ENCODE measurements at places on chromosomes 16 and 17.

DNA sequence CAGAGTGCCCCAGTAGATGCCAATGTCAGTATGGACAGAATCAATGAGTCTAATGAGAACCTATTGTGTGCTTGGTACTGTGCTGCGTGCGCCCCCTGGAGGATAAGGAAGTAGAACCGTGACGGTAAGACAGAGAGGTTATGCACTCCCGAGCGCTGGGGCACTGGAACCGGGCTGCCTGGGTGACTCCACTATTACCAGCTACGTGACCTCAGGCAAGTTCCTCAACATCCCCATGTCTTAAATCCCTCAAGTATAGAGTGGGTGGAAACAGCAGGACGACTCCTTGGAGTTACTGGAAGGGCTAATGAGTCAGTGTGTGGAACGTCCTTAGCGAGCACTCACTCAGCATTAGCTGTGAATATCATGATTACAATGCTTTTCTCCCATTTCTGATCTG, 16.2 kb downstream of the CHST4 start:
- DNase-seq: no peak

DNA sequence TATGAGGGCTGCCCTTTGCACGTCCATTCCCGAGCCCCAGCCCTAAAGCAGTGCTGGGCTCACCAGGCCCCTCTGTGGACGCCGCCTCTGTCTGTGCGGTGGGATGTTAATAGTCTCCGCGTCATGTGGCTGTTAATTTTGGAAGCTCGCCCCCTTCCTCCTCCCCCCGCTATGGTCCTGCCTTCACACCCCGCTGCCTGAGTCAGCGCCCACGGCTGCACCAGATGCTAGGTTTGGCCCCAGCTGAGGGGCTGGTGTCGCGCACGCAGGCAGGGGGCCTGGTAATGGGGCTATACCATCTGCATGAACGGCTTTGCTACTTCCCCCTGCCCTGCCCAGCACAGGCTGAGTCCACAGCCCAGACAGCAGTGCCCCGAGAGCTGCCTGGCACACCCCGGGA, 4.1 kb upstream of the SSTR5 start:
- no peak for DNase-seq

GRCh38 chr17:7590743-7591142, 849 bp upstream of the SOX15 start:
- DNase-seq: no peak

DNA sequence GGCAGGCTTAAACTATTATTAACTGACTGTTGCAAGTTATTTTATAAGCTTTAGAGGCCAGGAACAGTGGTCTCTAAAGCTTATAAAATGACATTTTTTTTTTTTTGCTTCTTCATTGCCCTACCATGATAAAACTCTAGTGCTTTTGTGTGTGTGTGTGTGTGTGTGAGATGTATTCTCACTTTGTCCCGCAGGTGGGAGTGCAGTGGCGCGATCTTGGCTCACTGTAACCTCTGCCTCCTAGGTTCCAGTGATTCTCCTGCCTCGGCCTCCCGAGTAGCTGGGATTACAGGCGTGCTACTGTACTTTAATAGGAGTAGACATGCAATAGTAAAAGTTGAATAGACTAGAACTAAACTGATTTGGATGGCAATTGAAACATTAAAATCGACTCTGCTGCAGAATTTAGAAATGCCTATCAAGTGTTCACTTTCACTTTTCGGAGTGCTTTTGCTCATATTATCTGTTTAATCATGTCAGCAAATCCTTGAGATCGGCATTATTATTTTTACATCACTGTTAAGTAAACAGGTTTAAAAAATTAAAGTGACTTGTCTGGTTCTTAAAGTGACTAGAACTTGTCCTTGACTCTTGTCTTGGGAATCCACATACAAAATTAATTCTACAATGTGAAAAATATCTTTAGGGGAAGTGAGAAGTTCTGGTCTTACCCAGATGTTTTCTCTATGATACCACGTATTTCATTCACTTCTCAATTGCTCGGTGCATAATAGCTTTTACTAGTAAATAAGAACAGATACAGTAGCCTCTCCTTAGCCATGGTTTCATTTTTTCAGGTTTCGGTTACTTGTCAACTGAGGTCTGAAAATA, 8.4 kb upstream of the PCTP start:
- no peak for DNase-seq

- no peak for DNase-seq
These were observed 89.3 kb downstream of the VMP1 start for GRCh38 chr17:59796785-59797205.

DNA sequence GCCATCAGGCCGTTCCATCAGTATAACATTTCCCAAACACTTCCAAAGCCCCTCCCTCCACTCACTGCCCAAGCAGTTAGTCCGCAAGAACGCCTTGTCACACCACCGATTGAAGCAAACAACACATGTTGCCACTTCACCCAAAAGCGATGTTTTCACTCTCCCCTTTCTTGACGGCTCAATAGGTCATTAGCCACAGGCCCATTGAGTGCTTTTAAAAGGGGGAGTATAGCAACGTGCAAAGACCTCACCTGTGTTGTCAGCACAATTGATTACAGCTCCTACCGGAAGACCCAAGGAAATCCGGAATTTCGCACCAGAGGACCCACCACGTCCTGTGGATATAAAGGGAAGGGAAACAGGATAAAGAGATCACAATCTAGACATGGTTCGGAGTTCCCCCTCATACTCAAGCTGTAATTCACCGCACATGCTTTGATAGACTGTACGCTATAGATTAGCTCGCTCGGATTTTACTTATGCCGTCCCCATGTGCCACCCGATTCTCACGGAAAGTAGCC, 690 bp downstream of the RPL23 start:
- no peak for DNase-seq

DNA sequence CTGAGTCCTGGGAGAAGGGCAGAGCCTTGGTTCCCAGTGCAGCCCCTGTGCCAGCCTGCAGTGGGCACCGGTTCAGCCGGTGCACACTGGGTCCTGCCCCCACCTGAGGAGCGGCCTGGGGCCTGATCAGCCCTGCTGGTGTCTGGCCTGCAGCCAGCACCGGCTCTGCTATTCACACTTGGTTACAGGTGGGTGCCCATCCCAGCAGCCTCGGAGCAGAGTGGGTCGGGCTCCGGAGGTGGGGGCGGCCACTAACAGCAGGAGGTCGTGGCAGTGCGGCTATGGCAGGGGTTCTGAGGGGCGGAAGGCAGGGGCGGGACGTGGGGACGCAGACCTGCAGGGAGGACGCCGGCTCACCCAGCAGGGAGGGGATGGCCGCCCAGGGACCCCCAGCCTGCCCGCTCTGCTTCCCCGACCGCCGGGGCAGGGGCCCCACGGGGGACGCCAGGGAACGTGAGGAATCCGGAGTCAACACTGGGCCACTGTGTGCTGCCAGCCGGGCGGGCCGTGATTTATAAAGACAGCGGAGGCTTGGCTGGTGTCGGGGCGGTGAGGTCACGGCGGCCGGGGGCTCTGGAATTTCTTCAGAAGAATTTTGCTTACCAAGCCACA, 20.3 kb downstream of the METRNL start:
- DNase-seq: no peak

GRCh38 chr16:59252317-59252716, 518.2 kb upstream of the GOT2 start:
- no peak for DNase-seq

DNA sequence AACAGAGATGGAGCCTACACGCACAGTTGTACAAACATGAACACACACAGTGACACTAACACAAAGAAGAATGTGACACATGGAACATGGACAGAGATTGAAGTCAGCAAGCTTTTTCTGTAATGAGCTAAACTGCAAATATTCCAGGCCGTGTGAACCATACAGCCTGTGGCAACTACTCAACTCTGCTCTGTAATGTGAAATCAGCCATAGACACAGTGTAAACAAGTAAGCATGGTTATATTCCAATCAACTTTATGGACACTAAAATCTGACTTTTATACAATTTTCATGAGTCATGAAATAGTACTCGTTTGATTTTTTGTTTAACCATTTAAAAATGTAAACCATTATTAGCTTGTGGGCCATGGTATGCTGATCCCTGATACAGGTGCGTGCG, 120.2 kb downstream of the SMG6 start:
- no peak for DNase-seq

GRCh38 chr17:74768069-74768762, 7.9 kb downstream of the NAT9 start:
- peak; percentile 53 for DNase-seq

GRCh38 chr16:77220427-77220826, 21.2 kb downstream of the SYCE1L start:
- no peak for DNase-seq

DNA sequence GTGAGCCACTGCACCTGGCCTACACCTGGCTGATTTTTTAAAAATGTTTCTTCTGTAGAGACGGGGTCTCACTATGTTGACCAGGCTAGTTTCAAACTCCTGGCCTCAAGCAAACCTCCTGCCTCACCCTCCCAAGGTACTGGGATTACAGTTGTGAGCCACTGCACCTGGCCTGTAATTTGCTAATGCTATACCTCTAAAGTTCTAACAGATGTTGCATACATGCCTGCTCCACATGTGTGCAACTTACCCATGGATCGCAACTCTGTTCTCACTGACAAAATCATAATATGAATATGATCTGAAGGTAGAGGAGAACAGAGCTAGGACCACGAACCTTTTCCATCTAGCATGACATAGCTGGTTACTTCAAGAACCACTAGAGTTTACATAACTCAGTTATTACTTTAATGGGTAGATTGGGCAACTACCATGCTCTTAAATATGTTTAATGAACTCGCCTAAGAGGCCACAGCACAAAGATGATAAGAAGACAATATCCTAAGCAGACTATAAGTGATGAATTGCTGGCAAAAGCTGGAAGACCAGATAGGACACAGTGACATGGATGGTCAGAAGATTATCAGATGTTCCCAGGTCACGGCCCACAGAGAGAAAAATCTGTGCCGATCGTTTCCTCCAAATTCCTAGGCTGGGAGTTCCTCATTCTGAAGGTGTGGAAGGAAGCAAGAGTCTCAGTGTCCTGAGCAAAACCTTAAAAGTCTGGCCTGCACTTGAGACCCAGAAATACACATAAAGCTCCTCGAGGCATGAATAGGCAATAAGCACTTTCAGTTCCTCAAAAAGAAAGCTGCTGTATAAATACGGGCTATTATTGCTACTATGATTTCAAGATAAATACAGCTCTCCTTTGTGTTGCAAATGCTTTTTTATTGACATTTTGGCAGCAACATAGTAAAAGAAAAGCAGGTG, 53.6 kb upstream of the ICAM2 start:
- no peak for DNase-seq

GRCh38 chr17:76644995-76645394, 1.4 kb upstream of the ST6GALNAC1 start:
- DNase-seq: no peak

DNA sequence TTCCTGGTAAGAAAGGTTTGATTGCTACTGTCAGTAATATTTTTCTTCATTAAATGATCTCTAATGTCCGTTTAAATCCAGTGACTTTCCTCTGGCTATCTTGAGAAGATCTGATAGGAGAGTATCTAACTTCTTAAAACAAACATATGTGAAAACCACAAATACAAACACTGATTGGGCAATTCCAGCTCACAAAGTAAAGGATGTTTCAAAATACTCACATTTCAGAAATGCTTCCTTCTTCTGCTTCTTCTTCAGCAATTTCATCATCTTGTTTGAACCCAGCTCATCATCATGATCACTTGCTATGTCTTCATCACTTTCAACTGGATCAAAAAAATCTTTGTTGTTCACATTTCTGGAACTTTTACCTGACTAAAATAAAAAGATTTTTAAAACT, 64.3 kb upstream of the RBL2 start:
- DNase-seq: peak; percentile 19

DNA sequence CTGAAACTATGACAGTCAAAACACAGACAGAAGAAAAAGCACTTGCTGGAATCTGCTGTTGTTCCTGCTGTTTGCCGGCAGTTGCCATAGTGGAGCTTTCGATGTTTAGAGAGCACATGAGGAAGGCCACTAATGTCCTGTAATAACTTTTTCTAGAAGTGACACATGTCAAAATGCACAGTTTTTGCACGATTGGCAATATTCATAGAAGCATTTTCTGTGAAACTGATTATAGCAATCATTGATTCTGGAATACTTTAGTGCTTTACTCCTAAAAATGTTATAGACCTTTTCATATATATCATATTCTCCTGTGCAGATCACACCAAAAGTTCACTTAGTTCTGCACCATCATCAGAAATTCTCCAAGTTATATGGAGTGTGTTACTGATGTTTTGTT, 407.0 kb upstream of the SOX9 start:
- no peak for DNase-seq

- DNase-seq: no peak
These were observed 180.3 kb upstream of the MYOCD start for GRCh38 chr17:12485361-12485906.

- no peak for DNase-seq
These were observed 271.4 kb downstream of the IRX3 start for GRCh38 chr16:54015147-54015546.

- DNase-seq: no peak
These were observed 18.6 kb upstream of the SPN start for GRCh38 chr16:29644338-29644857.

DNA sequence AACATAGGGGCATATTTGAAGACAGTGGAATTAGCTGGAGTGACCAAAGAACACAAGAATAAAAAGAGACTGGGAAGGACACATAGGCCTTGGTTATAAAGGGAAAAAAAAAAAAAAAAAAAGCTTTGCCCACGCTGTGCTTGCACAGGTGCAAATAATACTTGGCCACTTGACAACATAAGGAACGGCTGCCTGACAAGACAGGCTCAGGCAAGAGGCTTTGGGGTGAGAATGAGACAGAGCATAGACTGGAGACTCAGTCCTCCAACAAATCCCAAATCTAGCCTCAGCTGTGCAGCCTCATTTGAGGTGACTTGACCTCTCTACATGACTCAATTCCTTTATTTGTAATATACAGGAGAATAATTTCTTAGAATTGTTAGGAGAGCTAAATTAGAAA, 332.8 kb upstream of the DYNLRB2 start:
- no peak for DNase-seq

DNA sequence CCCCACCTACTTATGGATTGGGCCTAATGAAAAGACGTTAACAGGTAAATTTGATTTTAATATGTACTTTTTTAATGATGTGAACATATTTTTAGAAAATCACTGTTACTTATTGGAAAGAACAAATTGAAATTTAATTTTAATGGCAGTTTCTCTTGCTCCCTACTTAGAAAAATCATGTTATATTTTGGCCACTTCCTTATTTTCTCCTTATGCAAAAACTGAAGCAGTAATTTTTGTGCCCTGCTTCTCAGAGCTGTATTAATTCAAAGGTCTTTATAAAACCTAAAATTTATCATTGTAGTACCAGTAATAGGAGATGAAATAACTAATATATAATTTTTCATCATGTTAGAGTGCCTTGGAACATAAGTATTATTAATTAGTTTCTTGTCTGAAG, 2.8 kb downstream of the ZPBP2 start:
- DNase-seq: no peak

- no peak for DNase-seq
These were observed 57.4 kb downstream of the SYNRG start for GRCh38 chr17:37551788-37552187.
